ENCODE measurements at places on chromosomes 4 and X.

DNA sequence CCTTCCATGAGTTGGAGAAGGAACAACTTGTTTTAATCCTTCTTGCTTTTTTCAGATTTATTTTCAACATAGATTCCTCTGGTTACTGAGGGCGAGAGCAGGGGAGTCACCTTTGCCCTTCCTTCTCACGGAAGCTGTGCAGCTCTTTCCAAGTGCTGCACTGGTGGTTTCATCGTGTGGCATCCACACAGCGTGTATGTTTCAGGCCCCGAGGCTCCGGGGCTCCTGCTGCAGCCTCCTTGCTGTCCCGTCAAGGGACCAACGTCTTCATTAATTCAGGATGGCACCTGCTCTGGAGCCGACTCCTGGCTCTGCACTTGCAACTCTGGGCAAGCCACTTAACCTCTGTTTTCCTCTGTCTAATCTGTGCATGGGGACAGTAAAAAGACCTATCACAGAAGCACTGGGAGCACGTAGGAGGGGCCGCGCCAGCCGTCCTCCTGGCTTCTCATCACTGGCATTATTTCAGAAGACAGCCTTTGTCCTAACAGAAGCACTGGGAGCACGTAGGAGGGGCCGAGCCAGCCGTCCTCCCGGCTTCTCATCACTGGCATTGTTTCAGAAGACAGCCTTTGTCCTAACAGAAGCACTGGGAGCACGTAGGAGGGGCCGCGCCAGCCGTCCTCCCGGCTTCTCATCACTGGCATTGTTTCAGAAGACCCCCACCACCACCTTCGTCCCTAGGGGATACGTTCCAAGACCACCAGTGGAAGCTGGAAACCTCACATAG is 117.8 kb upstream of the NKX1-1 start:
- DNase-seq, result no peak

GRCh38 chr4:41465146-41465761 is 72.7 kb upstream of the LIMCH1 start:
- no peak for DNase-seq

- no peak for DNase-seq
Observed at GRCh38 chr4:80107374-80107773, 34.3 kb upstream of the ANTXR2 start.

DNA sequence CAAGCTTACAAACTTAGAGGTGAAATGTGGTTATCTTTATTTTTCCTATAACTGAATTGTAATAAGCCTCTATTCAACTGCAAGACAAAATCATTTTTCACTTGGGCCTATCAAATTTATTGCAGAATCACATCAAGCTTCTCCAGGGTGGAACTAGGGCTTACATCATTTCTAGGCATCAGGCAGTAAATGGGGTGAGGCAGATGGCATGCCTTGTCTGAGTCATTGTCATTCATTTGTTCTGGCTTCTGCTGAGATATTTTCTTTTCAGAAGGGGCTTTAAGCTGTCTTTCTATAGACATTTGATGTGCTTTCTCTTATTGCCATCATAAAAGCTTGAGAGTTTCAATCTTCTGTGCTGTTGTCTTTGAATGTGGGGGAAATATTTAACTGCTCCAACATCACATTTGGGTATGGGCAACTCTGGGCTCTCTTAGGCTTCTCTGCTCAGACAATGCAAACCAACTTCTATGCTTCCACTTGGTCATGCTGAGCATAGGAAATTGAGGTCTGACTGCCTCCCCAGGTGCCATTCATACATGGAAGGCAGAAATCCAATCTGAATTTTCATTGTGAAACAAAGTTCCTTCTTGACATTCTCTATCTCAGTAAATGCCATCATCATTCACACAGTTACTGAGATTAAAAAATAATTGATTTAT is 225.8 kb upstream of the GIMD1 start:
- DNase-seq, result no peak

GRCh38 chr4:69650872-69651271 is 2.2 kb downstream of the UGT2A1 start:
- DNase-seq, result no peak

DNA sequence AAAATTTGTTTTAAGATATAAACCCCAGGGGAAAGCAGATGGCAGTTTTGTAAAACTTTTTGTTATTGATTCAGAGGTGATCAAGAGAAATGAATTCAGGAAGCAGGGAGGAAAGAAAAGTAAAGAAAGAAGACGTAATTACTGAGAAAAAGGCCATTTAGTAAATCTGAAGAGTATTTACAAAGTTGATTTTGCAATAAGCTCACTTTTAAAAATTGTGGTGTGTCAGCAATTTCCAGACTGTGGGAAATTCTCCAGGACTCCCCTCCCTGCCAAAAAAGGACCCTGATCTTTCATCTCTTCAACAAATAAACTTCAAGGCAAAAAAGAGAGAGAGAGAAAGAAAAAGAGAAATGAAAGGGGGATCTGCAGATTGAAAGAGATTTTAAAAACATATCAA is 36.6 kb downstream of the PCYT1B start:
- DNase-seq, result no peak

DNA sequence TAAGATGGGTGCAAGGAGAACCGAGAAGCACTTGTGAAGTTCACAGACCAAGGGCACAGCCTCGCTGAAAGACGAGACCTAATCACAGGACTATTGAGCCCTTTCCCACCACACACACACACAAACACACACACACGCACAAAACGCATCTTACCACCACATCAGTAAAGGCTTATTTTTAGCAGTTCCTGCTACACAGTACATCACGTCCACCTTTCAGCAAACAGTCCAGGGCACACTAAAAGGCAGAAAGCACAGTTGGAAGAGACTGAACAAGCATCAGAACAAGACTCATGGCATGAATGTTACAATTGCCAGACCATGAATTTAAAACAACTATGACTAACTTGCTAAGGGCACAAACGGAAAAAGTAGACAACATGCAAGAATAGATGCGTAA is 83.6 kb upstream of the MAPK10 start:
- DNase-seq, result peak; percentile 4

GRCh38 chr4:178665916-178666315 is 1223.7 kb upstream of the AGA start:
- DNase-seq, result no peak

DNA sequence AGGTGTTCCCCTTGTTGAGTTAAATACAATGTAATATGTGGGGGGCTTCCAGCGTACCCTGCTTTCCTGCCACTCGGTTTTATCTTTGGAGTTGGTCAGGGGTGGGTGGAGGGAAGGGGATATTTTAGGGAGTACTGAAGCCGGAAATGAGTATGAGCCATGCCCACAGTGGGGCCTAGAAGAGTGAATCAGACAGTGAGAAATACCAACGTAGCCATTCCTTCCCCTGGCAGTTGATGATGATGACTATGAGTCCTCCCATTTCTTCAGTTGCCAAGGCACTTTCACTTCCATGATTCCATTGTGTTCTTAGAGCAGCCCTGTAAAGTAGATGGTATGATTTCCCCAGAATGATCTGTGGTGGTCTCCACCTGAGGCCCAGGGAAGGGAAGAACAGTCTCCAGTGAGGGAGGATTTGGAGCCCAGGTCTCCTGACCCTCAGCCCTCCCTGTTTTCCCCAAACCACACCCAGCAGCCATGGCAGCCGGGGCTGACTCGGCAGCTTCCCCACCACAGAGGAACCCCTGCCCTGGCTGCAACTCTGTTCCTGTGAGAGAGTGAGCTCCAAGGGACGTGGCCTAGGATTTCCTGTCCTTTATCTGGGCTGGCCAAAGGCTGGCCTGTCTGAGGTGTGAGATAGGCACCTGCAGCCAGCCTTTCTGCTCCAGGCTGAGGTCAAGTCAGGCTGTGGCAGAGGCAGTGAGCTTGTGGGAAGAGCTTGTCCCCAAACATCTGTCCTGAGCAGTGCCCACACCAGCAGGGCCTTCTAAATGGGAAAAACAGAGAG is 52.7 kb downstream of the STARD8 start:
- DNase-seq, result no peak

DNA sequence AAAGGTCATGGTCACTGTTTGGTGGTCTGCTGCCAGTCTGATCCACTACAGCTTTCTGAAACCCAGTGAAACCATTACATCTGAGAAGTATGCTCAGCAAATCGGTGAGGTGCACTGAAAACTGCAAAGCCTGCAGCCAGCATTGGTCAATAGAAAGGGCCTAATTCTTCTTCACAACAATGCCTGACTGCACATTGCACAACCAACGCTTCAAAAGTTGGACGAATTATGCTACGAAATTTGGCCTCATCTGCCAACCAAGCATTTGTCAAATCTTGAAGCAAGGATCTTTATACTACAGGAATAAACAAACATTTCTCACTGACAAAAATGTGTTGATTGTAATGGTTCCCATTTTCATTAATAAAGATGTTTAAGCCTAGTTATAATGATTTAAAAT is 90.4 kb downstream of the EIF4E start:
- peak; percentile 17 for DNase-seq

GRCh38 chrX:48695925-48696300 is 621 bp upstream of the SUV39H1 start:
- DNase-seq, result no peak

DNA sequence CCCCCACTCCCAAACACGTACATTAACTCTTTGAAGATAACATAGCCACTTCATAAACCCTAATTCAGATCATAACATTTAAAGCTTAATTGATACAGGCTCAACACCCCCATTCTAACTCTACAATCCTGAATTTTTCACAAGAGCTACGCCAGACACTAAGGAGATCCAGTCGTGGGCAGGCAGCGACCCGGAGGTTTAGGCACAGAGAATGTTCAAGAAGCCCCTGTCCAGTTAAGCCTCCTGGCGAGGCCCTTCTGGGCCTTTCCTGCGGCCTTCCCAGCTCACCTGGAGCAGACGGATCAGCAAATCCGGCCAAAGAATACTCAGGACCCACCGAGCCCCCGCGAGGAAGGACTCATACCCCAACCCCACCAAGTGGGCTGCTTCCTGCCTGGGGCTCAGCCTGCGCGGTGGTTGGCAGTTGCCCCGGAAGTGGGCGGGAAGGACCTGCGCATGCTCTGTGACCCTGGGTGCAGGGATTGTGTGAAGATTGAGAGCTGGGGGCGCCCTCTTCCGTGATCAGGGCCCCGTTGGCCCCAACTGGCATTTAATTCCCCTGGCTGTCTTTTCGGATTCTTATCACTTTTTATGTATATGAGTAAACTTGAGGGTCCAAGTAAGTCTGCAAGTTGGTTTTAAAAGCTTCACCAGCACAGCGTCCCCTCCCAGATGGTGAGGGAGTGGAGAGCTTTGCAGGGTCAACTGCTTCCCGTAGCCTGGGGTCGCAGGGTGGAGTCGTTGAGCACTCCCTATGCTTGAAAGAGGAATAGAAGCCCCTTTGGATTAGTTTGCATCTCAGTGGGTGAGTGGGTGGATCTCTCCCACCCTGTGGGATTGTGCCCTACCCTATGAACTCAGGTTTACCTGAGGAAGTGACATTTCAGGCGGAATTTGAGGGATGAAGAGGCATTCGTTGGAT is at the start of gene TRIM61:
TSS of gene TRIM61 (minus strand) at position 415 of the 922 bp plus-strand sequence. CDS start 7,655 bp downstream, outside the sequence.
- DNase-seq, result peak; percentile 42

DNA sequence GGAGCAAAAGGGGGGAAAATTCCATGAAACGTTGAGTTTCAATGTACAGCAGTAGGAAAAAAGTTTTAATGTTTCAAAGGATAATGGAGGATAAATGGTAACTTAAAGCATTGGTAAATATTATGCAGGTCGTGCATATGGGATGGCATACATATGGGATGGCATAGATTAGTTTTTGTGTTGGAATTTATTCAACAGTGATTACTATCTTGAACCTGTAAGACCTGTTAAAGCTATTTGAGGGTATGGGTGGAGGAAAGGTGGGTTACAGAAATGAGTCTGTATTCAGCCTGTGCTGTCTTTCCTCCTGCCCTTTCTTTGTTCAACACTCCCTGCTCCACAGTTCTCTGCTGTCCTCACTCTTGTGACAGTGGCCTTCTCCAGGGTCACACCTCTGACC is 54.6 kb downstream of the ARHGAP10 start:
- DNase-seq, result no peak

GRCh38 chrX:72117636-72118210 is 14.0 kb downstream of the RTL5 start:
- peak; percentile 56 for DNase-seq

DNA sequence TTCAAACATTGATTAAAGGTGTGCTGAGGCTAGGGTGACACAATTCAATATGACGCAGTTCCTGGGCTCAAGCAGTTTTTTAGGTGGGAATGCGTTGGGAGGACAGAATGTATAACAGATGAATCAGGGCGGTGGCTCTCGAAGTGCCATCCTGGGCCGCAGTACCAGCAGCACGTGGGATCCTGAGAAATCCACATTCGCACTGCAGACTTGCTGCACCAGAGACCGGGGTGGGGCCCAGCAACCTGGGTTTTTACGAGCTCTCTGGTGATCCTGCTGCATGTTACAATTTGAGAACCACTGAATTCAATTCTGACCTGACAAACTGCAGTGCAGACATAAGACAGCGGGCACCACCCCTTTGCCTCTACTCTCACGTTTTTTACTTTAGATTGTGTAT is 30.4 kb downstream of the FAM149A start:
- no peak for DNase-seq

DNA sequence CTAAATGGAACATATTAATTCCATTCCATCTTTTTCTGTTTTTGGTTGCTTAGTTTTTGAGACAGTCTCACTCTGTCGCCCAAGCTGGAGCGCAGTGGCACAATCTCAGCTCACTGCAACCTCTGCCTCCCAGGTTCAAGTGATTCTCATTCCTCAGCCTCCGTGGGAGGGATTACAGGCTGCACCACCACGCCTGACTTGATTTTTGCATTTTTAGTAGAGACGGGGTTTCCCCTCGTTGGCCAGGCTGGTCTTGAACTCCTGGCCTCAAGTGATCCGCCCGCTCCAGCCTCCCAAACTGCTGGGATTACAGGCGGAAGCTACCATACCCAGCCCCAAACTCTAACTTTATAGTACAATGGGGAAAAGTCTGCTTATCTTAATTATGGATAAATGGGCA is 11.2 kb downstream of the HNRNPD start:
- no peak for DNase-seq

GRCh38 chrX:8010105-8010504 is 82.9 kb upstream of the PNPLA4 start:
- no peak for DNase-seq

DNA sequence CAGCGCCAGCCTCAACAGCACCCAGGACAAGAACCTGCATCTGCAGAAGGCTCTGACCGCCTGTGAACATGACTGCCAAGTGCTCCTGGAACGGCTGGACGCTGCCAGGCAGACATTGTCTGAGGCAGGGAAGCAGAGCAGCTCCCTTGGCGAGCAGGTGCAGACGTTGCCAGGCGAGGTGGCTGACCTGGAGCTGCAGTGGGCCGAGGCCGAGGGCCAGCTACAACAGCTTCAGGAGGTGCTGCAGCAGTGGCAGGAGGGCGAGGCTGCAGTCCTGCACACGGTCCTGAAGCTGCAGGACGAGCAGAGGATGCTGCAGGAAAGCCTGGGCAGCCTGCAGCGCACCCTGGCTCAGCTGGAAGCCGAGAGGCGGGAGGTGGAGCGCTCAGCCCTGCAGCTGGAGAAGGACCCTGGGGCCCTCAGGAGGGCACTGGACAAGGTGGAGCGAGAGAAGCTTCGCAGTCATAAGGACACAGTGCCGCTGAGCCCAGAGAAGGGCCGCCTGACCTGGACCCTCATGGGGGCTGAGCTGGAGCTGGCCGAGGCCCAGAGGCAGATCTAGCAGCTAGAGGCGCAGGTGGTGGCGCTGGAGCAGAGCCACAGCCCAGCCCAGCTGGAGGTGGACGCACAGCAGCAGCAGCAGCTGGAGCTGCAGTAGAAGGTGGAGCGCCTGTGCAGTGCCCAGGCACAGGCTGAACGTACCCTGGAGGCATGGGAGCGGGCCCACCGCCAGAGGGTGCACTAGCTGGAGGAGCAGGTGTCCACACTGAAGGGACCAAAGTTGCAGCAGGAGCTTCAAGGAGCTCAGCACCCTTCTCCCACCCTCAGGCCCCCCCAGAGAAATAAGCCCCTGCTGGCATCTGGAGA is 16.4 kb downstream of the SMIM10L2A start:
- DNase-seq, result no peak

- DNase-seq, result no peak
Observed at GRCh38 chr4:189355590-189355989, 585.1 kb upstream of the FRG1 start.

GRCh38 chr4:41346306-41347061 is 89.8 kb downstream of the UCHL1 start:
- no peak for DNase-seq
